Activated T-cell treated with anti-CD3 and anti-CD28 coated beads, Interleukin-2, amount 50 U/mL, for 24 hours (primary cell): ENCODE measurements at places on chromosomes 6 and 20.

DNA sequence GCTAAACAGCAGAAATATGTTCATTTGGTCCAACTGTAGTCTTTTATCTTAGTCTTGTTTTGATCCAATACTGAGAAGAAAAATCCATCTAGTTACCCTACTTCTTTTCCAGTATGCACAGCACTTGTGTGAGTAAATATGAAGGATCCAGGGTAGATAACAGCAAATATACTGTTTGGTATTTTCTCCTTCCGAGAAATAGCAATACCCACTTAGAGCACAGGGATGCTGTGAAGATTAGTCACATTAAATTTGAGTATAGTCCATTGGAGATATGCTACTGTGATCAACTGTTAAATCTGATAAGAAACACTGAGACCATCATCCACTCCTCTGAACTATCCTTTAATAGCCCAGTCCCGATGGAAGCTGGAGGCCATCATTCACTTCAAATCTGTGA, 145.2 kb downstream of the PDE7B start:
- no peak for DNase-seq

GRCh38 chr20:2363187-2363586, 17.5 kb upstream of the TGM6 start:
- no peak for DNase-seq

DNA sequence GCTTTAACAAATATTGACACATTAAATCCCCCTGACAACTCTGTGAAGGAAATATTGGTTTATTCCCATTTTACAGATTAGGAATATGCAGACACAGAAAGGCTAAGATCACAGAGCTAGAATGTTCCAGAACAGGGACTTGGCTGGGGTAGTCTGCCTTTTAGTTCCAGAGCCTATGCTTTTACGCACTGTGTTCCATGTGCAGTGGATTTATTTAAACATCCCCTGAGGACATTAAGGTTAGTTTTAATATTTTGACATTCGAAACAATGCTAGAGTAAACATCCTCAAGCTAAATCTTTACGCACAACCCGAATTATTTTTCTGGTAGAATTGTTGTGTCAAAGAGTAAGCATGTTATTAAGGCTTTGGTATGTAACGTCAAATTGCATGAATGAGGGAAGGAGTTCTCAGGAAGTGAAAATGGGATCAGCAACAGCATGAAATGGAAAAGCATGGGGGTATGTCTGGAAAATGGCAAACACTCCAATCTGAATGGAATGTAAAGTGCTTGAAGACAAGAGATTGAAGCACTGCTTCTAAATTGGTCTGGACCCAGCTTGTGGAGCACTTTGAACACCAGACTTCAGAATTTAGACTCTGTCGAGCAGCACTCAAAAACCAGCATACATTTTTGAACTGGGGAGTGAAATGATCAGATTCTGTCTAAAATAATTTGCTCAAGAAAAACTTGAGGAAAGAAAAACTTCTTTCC, 429.9 kb downstream of the CD83 start:
- no peak for DNase-seq

DNA sequence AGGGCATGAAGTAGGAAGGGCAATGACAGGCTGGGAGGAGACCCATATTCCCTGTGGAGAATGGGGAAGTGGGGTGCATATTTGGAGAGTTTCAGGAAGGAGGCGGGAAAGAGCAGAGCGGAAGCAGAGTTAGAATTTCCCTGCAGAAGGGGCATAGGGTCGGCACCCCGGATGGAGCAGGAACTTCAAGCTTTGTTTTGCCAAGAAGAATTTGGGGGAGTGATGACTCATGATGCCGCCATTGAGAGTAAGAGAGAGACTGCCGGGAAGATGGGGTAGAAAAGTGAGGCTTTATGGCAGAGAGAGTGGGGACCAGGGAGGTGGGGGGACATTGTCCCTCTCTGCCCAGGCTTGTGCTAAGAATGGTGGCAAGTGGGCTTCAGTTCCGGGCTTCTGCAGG, 50.3 kb upstream of the EPB41L1 start:
- DNase-seq: no peak

DNA sequence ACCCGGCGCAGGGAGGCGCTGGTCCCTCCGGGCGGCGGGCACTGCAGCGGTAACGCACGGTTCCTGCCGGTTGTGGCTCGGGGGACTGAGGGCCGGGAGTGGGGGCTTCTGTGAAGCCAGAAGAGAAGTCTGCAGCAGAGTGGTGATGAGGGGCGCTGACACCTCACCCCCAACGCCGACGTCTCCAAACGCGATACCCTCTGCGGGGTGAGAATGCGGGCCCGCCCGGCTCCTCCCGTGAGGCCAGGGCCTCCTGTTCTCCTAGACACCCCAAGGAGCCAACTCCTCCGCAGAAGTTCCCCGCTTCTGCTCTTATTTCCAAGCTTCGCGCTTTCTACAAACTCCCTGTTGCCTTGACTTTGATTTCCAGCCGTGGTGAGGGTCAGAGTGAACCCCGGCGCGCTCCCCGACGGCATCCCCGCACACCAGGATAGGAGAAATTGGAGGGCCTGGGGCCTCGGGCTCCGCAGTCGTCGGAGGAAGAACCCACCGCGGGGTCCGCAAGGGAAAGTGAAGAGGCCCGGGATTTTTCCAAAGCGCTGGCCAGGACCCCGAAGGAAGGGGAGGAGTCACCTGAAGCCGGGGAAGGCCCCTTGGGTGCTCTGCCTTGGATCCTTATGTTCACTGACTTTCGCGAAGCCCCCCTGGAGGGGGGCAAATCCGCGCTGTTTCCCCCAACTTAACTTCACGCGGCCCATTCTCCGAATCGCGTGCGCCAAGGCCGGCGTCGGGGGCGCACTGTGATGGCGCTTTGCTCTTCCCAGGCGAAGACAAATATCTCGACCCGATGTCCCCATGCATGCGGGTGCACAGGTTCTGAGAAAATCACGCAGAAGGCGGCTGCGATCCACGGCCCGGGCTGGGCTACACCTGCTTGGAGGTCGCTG, 3.1 kb upstream of the INSM1 start:
- DNase-seq: peak; percentile 40

DNA sequence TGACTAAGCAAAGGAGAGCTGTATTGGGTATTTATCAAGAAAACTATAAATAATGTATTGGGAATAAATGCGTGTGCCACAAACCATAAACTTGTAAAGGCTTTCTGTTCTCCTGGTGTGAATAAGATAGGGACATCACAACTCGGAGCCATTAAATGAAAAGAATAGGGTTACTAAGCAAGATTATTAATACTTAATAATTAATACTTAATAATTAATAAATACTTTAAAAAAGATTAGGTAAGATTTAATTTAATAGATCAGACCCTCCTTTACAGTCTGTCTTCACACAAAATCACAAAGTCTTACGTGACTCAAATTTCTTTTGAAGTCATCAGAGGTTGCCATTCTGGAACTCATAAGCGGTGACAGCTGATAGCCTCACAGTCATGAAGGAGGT, 648.9 kb downstream of the PRKN start:
- no peak for DNase-seq

GRCh38 chr6:147267658-147268057, 63.4 kb downstream of the STXBP5 start:
- DNase-seq: no peak

DNA sequence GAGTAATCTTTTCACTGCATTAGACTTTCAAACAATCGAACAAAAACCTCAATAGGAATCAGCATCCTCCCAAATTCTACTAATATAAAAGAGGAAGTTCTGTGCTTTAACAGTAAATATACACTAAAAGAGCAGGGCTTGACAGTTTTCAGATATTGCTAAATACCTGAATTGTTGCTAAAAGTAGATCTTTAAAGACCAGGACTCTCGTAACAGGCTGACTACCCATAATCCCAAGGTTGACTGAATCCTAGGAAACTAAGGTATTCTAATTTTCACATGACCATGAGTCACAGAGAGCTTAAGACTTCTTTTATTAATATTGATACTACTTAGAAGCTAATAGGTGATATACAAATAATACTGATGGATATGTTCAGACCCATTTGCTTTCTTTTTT, 10.1 kb downstream of the CD164 start:
- no peak for DNase-seq

- DNase-seq: no peak
These were observed 31.0 kb downstream of the TIAM2 start for GRCh38 chr6:155026022-155026705.

DNA sequence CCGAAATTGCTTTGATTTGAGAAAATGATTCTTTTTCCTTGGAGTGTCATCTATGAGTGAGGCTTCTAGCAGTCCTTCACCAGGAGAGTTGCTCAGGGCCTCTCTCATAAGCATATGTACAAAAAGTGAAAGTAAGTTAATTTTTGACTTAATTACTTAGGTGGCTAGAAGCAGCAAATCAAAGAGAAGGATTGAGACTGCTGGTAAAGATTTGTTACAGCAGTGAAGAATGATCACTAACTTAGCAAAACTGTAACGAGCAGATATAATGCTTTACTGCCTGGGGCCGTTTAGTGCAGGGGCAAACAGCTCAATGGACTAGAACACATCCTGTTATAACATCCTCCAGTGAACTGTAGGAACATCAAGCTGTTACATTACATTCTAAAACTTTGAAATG, 167.8 kb upstream of the RIPOR2 start:
- no peak for DNase-seq

GRCh38 chr20:6180531-6180930, 57.7 kb upstream of the FERMT1 start:
- DNase-seq: no peak

DNA sequence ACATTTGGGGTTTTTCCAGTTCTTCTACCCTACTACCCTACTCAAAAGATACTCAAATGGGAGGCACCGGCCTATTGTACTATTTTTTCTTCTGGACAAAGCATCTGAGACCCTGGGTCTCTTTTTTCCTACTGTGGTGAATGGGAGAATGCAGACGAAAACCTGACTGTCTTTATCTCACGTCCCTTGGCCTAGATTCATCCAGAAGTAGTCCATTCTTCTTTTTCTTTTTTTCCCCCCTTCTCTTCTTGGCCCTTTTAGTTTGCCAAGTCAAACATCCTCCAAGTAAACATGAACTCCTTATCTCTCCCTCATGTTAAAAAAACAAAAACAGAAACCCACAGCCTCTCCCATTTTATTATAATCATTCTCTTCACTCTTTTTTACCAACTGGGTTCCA, 8.7 kb upstream of the ILRUN start:
- no peak for DNase-seq

GRCh38 chr6:34531580-34532201, 24.4 kb downstream of the SPDEF start:
- DNase-seq: no peak

DNA sequence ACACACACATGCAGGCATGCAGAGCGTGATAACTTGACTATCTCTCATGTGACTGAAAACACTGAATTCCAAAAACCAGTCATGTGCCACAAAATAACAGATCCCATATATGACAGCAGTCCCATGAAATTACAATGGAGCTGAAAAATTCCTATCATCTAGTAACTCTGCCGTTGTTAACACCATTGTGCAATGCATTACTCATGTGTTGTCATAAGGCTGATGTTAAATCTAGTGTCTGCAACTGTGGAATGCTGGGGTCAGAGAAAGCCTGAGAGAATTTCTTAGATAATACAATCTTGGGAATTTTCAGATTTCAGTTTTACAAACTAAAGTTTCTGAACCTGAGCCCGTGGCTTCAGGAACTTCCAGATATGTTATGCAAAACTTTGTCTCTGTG, 70.2 kb downstream of the LYRM4 start:
- DNase-seq: no peak

DNA sequence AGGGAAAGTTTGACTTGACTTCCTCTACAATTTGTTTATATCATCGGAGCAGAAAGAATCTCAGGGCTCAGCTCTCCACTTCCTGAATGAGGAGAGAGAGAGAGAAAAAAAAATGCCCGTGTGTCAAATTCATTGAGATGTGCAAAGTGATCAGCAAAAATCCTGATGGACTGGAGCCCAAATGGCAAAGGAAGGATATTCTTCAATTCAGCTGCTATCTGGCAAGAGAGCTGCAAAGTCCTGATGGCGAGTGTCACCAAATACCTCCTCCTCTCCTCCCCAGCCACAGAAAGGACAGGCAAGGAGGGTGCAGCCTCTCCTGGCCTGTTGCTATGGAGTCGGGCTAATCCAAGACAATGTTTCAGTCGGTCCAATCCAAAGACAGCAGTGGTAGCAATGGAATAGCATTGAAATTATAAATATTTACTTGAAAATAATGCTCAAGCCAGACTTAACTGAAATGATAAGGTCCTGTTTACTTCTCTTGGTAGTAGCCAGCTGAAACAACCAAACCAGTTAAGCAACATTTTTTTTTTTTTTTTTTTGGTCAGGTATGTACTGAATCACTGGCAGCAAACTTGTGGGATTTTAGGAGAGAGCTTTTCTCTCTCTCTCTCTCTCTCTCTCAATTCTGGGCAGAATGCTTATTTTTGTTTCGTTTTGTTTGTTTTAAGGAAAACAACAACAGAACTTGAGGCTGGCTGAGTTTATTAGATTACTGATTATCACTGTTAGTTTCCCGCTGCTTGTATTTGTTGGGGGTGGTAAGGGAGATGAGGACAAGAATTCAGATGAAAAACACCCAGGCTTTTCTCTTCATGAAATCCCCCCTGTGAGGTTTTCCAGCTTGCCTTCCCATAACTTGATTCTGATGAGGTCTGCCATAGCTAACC, 204.2 kb downstream of the BCAS1 start:
- no peak for DNase-seq

- no peak for DNase-seq
These were observed 65.9 kb upstream of the DDR1 start for GRCh38 chr6:30818391-30818841.

DNA sequence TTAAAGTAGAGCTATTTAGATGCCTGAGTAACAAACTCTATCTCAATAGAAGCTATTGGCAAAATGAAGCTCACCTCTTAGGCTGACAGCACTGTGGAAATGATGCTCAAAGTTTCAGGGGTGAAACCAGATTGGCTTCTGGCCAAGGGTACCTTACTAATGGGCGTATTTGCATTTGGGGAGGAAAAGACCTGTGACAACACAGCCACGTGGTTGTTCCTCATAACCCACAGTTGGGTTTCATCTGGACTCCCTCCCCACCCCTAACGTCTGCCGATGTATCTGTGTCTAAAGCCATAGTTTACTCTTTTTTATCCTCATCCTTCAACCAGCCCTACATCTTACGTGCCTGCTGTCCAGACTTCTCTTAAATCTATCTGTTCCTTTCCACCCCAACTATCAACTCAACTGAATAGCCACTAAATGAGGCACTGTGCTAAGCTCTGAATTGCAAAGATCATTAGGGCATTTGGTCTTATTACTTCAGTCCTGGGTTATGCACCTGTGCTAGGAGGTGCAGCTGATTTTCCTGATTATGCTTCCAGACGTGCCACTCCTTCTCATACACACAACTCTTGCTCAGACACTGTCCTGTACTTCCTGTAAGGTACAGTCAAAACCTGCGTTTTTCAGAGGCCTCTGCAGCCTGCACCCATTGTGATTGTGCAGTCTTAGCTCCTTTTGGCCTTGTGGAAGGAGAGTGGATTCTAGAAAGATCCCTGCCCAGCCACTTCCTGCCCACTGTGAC, 80.6 kb upstream of the ARMC2 start:
- no peak for DNase-seq
